ENCODE measurements at places on chromosomes 13 and 19.

DNA sequence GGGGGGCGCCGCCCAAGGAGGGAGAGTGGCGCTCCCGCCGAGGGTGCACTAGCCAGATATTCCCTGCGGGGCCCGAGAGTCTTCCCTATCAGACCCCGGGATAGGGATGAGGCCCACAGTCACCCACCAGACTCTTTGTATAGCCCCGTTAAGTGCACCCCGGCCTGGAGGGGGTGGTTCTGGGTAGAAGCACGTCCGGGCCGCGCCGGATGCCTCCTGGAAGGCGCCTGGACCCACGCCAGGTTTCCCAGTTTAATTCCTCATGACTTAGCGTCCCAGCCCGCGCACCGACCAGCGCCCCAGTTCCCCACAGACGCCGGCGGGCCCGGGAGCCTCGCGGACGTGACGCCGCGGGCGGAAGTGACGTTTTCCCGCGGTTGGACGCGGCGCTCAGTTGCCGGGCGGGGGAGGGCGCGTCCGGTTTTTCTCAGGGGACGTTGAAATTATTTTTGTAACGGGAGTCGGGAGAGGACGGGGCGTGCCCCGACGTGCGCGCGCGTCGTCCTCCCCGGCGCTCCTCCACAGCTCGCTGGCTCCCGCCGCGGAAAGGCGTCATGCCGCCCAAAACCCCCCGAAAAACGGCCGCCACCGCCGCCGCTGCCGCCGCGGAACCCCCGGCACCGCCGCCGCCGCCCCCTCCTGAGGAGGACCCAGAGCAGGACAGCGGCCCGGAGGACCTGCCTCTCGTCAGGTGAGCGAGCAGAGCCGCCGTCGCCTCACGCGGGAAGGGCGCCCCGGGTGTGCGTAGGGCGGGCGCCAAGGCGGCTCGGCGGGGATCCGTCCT lies at the start of gene RB1:
Gene RB1, plus strand, starts transcription at position 393 of the 784 bp plus-strand sequence. Its CDS starts 162 bp downstream, at position 555.
- peak; percentile 82 for DNase-seq

DNA sequence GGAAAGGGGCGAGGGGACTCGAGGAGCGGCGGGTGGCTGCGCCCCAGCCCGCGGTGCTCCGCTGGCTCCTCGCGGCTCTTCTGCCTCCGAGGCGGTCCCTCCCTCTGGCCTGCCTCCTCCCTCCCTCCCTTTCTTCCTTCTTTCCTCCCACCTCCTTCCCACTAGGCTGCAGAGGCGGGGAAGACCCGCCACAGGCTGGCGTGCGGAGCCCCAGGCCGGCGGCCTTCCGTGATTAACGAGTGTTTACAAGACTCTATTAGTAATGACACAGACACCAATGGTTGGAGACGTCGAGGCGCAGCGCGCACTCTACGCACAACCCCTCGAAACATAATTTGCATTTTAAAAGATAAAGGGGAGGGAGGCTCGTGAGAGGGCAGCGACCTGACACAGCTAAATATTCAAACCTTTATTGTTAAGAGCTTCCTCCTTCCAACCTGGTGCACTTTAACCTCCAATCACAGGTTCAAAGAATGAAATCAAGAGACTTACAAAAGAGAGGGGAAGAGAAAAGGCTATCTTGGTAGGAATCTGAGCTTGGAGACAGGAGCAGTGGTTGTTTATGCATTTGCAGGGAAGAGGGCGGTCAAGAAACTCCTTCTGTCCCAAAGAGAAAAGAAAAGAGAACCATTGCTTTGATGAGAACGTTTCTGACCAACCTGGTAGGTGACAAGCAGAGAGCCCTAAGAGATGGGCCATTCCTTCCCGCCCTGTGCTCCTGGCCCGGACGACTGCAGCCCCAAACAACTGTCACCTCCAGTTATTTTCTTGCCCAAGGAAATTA lies at the start of gene CDX2:
Gene CDX2, minus strand, starts transcription at position 234 of the 784 bp plus-strand sequence. CDS start 309 bp downstream, outside the sequence.
- no peak for DNase-seq

DNA sequence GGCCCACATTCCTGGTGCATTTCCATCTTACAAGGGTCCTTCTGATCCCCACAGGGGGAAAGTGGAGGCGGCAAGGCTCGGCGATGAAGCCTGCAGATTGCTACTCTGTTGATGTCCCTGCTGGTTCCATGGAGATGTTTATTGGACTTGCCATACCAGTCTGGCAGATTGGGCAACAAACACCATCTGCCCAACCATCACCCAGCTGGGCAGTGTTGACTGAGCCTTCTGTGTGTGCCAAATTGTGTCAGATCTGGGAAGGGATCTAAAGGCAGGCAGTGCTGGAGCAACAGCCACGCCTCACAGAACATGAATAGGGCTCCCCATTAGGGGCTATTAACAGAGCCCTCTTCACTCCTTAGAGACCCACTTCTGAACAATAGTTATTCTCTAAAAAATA lies 35.0 kb downstream of the FLT1 start:
- no peak for DNase-seq

DNA sequence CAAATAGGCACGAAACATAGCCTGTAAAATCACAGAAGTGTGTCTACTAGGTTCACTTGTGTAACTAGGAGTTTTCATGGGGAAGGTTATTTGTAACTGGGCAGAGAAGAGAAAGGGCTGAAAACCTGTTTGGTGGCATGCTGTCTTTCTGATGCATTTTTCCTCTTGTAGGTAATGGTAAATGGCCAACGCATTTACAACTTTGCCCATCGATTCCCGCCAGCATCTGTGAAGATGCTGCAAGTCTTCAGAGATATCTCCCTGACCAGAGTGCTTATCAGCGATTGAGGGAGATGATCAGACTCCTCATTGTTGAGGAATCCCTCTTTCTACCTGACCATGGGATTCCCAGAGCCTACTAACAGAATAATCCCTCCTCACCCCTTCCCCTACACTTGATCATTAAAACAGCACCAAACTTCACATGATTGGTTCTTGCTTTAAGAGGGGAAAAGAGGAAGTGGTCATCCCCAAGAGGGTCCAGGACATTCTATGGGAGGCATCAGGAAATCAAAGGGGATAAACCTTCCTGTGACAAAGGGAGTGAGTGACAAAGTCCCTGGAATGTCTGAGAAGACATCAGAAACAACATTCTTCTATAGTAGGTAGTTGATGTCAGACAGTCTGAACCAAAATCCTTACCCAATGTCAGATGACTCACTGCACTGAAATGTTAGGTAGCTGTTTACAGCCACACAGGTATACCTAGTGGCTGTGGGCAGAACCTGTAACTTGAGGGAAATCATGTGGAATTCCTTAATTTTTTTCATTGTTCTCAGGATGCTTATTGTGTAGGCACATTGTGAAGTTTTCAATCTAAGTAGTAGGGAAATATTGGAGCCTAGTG lies 5.0 kb downstream of the LGALS14 start:
- DNase-seq = no peak

GRCh38 chr19:28489776-28490175 lies 723.2 kb downstream of the UQCRFS1 start:
- DNase-seq = no peak
